GM23338 (cell line): ENCODE measurements at places on chromosomes 12 and 14. TPM values are rescaled to one million over a fixed set of nuclear protein-coding genes. Genes with fewer than 3 reads are reported as not detected.

DNA sequence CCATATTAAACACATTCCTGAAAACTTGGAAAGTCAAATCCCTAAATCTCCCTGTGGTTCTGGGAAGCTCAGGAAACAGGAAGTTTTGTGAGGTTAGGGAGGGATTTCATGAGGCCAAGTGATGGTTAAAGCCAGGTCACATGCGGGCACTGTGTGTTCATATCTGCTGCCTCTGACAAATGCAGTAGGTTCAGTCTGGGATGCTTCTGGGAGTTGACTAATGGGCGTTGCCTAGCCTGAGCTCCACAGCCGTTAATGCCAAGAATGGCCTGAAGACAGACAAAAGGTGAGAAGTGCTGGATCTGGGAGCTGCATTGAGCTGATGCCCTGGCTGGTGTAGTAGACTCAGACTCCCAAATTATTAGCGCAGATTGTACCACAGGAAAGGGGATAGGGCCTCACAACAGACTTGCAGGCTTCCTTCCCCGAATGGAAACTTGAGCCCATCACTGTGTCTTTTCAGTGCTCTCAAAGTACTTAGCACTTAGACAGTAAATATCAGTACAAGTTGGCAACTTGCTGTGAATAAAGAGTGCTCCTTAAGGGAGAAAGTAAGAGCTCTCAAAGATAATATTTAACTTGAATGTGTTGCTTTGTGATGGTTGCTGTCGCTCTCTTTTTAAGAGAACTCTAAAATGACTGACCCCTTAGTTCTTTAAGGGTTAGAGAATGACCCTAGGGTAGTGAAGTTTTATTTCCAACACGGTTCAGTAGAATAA lies 17.3 kb downstream of the GSG1 start:
- DNase-seq = no peak

MYBPC1 gene
- 0.54 TPM in 1 of 2 replicates, not detected in the other for total RNA-seq

DNA sequence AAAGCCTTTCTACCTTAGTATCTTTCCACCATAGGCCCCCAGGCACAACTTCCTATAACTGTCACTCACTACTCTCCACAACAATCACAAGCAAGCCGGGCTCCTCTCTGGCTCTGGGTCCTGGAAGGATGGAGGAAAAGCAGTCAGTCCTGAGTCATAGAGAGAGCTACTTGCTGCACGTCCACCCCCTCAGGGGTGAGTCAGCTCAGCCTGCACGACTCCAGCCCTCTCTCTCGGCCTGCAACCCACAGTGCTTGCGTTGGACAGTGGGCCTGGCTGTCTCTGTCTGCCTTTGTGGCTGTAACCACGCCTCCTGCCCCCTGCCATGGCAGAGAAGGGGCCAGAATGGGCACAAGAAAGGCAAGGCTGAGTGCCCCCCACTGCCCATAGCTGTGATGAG lies 154.1 kb upstream of the FKBP4 start:
- no peak for DNase-seq

DNA sequence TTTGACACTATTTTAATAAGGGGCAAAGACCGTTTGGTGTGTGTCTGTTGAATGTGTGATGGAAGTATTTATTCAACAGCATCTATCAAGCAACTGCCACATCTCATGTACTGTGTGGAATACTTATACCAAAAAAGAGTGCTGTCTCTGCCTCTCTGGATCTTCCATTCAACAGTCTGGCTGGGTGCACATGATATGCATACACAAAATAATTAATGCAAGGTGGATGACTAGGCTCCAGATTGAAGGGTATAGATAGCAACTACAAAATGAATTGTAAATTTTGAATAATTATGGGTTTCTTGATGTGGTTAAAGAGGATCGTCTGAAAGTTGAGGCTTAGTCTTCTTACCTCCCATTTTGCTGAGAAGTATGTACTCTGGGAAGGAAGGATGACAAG lies 145.9 kb upstream of the OTX2 start:
- no peak for DNase-seq

GRCh38 chr12:88501972-88502938 lies 78.0 kb downstream of the KITLG start:
- no peak for DNase-seq

SLCO1A2 gene
- 10.8 and 25.2 TPM in 2 replicates for total RNA-seq

DNA sequence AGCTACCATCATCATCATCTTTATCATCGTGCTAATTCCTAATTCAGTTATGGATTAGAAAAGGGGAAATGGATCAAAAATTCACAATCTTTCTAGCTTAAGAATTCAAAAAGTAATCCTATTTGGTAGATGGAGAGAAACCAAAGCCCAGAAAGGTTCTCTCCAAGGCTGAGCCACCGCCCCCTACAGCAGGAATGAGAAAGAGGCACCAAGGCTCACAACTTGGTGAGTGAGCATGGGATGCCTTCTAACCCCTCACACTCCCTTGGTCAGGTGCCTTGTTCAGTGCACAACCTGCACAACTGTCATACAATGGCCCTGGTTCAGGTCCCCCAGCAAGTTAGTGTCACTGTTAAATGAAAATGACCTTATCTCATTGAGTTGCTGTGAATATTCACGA lies 171.5 kb downstream of the ANO2 start:
- DNase-seq = peak; percentile 42

DNA sequence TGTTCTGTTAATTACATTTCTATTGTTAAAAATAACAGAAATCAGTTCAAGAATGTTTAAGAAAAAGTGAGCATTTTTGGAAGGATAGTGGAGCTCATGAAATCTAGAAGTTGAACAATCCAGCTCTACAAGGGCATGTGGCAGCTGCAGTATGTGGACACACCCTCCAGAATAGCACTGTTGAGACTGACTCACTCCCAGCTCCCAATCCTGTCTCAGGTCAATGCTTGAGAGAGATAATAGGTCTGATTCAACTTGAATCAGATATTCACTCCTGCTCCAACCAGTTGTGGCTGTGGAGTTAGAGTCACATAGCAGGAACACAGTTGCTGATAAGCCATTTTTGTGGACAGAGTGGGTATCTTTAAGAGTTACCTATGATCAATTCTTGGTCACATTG lies 113.0 kb upstream of the NTF3 start:
- no peak for DNase-seq

GNPNAT1 gene
- total RNA-seq = 67.9 and 68.7 TPM in 2 replicates

TAOK3 gene
- 7.6 and 7.7 TPM in 2 replicates for total RNA-seq

PTPN6 gene
- total RNA-seq = 24.7 and 25.3 TPM in 2 replicates

GRCh38 chr12:45939759-45940158 lies 50.6 kb downstream of the SCAF11 start:
- DNase-seq = no peak

DNA sequence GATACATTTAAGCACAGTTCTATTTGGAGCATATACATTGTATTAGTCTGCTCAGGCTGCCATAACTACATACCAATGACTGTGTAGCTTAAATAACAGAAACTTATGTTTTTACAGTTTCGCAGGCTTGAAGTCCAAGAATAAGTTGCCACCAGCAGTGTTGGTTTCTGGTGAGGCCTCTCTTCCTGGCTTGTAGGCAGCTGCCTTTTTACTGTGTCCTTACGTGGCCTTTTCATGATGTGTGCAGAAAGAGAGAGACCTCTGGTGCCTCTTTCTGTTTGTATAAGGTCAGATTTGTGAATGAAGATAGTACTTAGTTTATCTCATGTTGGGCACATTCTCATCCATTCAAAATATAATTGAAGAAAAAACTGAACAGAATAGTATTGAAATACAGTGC lies 636.6 kb downstream of the FLRT2 start:
- DNase-seq = no peak

WASHC4 gene
- 83.0 and 94.9 TPM in 2 replicates for total RNA-seq

SMIM41 gene
- total RNA-seq = 0.12 and 0.66 TPM in 2 replicates

DNA sequence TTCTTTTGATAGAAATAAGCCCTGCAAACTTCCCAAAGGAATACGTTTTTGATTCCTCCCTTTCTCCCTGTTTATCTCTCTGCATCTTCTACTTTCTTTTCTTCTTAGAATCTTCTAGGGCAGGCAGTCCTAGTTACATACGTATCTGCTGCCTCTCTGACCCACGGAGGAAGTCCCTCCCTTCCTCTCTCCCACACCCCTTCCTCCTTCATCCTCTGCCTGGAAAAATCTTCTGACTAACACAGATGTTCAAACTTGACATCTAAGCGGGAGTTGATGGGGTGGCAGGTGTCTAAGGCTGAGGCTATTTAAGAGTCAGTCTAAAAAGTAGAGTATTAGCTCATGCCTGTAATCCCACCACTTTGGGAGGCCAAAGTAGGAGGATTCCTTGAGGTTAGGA lies 88.6 kb downstream of the MAP1LC3B2 start:
- no peak for DNase-seq

DNA sequence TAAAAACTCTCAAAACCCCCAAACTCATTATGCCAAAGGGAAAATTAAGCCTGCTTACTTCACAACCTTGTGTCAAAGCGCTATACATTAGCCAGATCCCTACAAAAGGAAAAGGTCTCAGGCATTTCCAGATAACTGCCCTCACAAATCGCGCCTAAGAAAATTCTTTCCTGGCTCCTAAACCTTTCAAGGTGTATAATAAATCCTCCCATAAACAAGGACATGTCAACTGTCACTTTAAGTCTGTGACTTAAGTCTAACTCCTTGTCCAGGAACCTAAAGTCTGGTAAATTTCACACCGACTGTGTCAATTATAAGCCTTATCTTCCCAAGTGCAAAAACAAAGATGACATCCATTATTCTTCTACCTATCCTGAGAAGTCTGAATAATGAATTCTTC lies 4.3 kb upstream of the ETFBKMT start:
- DNase-seq = no peak

VRTN gene
- total RNA-seq = 129 and 143 TPM in 2 replicates

DNA sequence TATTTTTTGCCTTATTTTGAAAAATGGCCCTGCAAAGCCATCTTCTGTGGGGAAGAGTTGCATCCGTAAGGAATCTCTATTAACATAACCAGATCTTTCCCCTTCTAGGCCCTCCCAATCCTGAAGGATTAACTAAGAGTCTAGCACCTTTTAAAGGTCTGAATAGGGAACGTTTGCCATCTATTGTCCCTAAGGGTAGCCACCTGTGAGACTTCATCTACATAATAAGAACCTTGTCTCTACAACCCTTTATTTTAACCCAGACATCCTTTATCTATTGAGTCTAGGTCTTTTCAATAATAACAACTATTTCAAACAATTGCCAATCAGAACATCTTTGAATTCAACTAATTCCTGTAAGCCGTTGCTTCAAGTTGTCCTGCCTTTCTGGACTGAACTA lies 4.4 kb downstream of the EDDM3B start:
- DNase-seq = peak; percentile 68

- no peak for DNase-seq
These were observed 23.6 kb upstream of the FOS start for GRCh38 chr14:75254901-75255584.

TXNRD1 gene
- 127 and 135 TPM in 2 replicates for total RNA-seq

MNAT1 gene
- total RNA-seq = 51.6 and 75.3 TPM in 2 replicates

DNA sequence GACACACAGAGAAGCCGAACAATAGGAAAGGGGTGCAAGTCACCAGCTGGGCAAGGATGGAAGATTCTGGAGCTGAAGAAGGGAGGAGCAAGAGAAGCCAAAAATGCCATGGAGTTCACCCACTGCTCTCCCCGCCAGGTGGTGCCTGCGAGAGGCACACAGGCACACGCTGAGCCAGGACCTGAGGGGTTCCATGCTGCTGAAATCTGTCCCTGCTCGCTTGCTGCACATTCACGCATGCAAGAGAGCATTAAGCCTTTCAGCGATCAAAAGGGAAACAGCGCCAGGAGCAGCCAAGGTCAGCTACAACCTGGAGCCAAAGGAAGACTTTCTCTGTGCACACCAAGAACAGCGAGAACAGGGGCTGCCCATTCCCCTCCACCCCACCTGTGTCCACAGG lies 104.1 kb downstream of the ANO2 start:
- peak; percentile 36 for DNase-seq

- no peak for DNase-seq
These were observed 39.9 kb upstream of the EGLN3 start for GRCh38 chr14:33990790-33991189.

DNA sequence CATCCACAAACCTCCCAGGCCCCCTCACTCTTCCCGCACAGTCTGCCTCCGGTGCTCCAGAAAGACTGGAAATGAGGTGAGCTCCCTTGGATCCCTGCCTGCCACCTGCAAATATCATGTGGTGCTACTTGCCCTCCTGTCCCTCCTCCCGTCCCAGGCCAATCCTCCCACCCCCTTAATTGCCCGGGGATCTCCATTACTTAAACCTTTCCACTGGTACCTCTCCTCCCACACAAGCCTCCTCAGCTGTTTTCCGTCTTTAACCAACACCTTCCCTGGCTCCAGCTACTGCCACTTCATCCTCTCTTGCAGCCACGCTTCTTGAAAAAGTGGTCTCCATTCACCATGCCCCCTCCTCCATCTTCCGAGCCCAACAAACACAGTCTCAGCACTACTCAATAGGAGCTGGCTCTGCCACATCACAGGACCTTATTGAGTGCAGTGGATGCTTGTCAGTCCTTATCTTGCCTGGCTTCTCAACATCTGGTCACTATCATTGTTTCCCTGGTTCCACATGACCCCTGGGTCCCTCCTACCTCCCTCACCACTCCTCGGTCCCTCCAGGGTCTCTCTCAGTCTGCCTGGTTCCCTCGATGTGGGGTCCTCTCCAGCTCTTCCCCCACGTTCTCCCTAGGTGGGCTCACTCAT lies 11.5 kb downstream of the FAIM2 start:
- DNase-seq = no peak

- no peak for DNase-seq
These were observed 1217.5 kb downstream of the AACS start for GRCh38 chr12:126282691-126283090.

DNA sequence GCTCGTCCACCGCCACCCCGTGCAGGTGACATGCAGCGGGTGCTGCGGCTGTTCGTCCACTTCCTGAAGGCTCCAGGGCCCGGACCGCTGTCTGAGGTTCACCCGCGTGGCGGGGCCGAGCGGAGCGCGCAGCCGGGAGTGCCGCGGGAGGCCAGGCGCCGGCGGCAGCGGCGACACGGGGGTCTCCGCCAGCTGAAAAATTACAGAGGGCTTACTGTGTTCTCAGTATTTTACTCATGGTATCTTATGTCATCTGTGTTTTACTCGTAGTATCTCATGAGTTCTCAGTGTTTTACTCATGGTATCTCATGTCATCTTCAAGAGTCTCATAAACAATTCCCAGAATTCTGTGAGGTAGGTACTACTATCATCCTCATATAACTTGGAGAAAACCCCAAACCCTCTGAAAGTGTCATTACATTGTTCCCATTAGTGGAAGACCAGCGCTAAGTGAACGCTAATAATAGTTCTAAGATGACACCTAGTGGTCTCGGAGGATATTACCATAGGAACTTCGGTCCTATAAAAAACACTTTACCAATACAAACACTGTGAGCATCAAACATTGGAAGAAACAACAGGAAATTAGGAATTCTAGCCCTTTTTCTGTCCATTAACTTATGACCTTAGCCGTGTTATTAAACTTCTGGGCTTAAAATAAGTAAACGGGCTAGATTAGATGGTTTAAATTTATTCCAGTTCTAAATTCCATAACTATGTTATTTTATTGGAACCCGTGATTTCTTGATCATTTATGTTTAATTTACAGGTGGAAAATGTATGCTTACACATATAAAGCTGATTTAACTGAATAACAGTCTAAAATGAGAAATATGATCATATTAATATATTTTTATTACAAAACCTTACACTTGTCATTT lies 32.4 kb downstream of the AK7 start:
- peak; percentile 90 for DNase-seq

NTS gene
- total RNA-seq = 16.2 and 17.1 TPM in 2 replicates
